ENCODE measurements at places on chromosomes 2 and 18.

GRCh38 chr2:136395582-136395981, 277.6 kb upstream of the CXCR4 start:
- no peak for DNase-seq

DNA sequence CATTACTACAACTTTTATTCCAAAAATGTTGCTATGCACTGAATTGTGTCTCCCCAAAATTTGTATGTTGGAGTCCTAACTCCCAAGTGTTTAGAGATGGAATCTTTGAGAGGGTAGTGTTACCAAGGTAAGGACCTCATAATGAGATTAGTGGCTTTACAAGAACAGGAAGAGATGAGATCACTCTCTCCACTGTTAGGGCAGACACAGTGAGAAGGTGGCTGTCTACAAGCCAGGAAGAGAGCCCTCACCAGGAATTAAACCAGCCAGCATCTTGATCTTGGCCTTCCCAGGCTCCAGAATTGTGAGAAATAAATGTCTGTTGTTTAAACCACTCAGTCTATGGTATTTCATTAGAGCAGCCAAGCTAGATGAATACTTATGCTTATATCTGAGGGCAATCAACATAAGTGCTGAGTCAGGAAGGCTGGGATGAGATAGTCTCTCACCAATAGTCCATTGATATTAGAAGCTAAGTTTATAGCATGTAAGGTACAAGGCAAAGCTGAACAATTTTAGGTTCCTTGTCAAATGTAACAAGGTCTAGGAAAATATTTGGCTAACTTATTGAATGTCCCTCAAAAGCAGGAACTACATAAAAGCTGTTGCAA, 317.6 kb upstream of the REG3G start:
- no peak for DNase-seq

- DNase-seq = no peak
Observed at GRCh38 chr2:239804161-239805042, 220.7 kb downstream of the NDUFA10 start.

DNA sequence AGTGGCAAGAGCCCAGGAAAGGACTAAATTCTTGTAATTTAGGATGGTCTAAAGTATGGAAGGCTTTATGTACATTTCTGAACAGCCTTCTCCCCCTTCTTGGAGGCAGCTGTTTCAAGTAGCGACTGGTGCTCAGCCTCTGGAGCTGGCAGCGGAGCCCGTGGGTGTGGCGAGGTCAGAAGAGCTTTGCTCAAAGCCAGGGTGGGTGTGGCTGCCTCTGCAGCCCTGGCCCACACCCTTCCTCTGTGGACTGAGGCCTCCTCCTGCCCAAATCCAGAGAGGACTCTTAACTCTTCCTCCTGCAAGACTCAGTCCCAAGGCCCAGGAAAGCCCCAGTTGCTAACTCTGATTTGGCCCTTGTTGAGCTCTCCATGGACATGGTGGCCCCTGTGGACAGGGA, 202.1 kb upstream of the REV1 start:
- DNase-seq = no peak

DNA sequence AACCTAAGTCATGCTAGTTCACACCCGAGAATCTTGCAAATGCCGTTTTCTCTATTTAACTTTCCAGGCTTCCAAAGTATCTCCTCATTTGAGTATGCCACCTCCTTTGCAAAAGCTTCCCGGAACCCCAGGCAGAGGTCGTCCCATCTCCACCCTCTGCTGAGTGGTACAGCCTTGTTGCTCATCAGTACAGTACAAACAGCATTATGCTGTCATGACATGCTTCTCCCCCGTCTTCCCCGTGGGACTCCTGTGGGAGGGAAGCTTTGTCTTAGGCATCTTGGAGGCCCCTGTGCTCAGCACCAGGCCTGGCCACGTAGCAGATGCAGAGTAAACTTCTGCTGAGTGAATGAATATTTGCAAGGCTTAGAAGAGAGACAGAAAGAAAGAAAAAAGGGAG, 102.7 kb downstream of the CDCA7 start:
- DNase-seq = no peak

- no peak for DNase-seq
Observed at GRCh38 chr2:44793322-44793870, 148.1 kb upstream of the SIX3 start.

DNA sequence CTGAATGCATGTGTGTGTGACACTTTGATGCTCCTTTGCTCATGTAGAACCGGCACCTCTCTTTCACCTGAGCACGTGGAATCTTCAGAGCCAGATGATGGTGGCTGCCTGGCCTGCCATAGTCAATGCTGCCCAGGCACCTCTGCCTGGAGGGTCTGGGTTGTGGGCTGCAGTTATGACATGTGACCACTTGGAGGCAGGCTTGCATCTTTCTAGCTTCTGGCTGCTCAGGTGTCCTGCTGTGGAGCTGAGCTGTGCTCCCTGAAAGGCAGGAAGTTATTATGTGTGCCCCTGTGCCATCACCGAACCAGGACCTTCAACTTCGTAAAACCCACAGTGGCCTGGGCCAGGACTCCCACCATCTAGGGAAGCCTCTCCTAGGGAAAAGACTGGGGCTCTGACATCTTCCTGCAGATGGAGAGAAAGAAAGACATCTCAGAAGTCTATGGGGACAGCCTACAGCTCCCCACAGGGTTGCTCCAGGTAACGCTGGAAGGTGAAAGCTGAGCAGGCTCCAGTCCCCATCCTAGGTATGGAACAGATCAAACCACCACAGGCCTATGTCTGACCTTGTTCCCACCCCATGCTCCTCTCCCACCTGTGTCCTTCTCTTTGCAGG, 30.2 kb downstream of the PSD4 start:
- DNase-seq = peak; percentile 75

DNA sequence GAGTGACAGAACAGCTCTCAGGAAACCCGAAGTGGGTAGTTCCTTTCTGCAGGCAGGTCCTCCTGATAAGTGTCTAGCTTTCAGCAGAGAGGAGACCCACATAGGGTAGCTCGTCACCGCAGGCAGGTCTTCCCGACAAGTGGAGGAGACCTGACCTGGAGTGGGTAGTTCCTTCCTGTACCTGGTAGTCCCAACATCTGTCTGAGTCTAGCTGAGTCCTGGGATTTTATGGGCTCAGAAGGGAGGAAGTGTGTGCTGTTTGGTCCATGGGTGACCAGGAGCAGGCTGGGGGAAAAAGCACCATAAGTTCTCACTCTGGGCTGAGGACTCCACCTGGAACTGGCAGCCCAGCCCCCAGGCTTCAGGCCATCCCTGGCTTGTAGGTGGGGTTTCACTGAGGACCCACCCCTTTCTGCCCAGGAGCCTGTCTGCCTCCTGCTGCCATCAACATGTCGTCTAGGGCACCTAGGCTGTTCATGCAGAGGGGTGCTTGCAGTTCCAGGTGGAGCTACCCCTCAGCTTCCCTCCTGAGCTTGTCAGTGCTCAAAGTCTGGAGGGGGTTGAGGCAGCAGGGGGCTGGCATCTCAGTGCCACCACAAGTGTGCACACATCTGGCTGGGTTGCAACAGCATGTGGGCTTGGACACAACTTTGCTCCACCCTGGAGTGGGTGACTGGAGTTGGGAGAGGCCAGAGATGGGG, 9.4 kb downstream of the DYSF start:
- no peak for DNase-seq

GRCh38 chr2:30354621-30355020, 92.4 kb upstream of the LCLAT1 start:
- no peak for DNase-seq

- DNase-seq = no peak
Observed at GRCh38 chr2:239600650-239601049, 199.8 kb upstream of the HDAC4 start.

- no peak for DNase-seq
Observed at GRCh38 chr18:28804512-28805202, 627.7 kb upstream of the CDH2 start.

DNA sequence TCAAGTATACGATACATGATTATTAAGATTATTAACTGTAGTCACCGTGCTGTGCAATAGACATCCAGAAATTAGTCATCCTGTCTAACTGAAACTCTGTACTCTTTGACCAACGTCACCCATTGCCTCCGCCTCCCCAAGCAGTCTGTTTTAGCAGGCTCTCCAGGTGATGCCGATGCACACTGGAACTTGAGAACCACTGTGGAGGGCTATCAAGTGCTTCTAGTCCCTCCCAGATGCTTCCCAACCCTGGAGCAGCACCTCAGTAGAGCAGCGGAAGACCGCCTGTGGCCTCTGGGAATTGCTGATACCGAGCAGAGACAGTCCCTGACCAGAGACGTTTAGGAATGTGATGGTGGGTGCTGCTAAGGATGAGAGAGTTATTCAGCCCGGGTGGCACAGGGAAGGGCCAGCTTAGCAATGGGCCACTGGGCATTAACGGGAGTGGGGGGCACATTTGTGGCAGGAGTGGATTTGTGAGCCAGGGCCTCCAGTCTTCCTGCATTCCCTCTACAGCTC, 50.7 kb downstream of the LIPG start:
- DNase-seq = no peak

- DNase-seq = no peak
Observed at GRCh38 chr2:207951734-207952470, 73.4 kb downstream of the PLEKHM3 start.

- DNase-seq = no peak
Observed at GRCh38 chr18:74610860-74611259, 13.2 kb downstream of the ZNF407 start.

- no peak for DNase-seq
Observed at GRCh38 chr2:197185676-197186075, 124.9 kb downstream of the ANKRD44 start.

DNA sequence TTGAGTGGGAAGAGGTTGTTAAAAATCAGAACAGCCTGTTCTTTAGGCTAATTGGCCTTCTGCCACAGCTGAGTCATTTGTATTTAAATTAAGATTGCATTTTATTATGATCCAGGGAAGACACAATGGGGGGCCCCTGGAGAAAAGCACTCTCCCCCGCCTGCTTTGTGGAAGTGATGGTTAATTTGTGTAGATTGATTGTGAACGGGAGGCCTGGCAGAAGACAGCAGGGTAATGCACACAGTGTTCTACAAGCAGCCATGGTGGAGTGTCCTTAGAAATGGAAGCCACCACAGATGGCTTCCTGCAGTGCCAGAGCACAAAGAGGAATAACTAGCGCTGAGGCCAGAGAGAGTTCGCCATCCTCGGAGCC, 19.6 kb downstream of the RAMP1 start:
- DNase-seq = no peak

DNA sequence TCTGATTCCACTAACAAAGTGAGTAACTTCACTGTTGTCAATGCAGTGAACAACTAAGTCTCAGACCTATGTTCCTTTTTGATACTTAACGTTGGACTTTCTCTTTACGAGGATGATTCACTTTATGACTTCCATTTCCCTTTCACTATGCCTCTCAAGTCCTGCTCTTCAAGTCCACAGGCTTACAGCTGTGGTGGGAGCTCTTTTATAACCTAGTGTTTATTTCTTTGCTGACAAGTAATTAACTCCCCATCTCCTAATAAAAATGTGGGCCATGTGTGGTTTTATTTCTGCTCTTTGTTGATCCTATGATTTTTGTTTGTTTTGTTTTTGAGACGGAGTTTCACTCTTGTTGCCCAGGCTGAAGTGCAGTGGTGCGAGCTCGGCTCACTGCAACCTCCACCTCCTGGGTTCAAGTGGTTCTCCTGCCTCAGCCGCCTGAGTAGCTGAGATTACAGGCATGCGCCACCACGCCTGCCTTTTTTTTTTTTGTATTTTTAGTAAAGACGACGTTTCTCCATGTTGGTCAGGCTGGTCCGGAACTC, 142.1 kb downstream of the USP34 start:
- DNase-seq = no peak

DNA sequence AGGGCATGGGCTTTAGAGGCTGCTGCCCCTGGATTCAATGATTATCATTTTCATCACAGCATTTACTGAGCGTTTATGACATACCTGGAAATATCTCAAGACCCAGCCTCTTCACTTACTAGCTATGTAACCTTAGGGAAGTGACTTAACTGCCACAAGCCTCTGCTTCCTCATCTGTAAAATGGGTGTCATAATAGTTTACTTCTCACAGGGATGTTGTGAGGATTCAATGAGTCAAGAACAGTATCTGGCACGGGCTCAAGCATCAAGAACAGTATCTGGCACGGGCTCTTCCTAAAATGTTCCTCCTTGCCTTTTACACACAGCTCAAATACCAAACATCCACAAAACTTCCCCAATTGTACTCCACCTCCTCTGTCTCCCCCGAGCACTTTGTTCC, 31.4 kb downstream of the LGALSL start:
- no peak for DNase-seq

GRCh38 chr2:175612280-175612679, 389.8 kb downstream of the LNPK start:
- DNase-seq = no peak

DNA sequence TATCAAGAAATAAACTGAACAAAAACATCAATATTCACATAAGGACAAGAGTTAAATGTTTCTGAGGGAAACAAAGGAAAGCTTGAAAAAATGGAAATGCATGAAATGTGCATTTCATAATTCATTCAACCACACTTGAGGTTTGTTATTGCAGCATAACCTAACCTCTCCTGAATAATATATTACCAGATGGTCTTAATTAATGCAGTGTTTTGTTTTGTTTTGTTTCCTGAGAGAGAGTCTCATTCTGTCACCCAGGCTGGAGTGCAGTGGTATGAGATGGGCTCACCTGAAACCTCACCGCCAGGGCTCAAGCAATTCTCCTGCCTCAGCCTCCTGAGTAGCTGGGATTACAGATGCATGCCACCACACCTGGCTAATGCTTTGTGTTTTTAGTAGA, 139.9 kb upstream of the PIEZO2 start:
- no peak for DNase-seq

DNA sequence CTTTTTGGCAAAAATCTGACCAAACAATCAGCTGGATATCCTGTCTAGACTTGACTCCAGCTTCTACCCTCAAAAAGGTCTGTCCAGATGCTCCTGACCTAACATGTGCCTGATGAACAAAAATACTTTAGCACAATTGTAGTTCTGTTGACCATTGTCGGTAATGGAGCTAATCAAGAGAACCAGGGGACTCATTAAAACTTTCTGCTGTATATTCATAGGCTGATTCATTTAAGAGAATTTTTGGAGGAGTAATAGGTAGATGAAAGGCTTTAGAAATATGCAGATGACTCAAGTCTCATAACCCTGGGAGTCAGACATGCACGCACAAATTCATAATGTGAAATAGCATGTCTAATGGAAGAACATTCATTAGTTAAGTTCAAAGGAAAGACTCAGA, 514.2 kb downstream of the TXNL1 start:
- DNase-seq = no peak

GRCh38 chr2:17864676-17865075, 13.8 kb upstream of the KCNS3 start:
- no peak for DNase-seq

- DNase-seq = no peak
Observed at GRCh38 chr2:102297891-102298290, 13.5 kb upstream of the IL1RL1 start.

GRCh38 chr2:237309416-237309815, 104.5 kb downstream of the COL6A3 start:
- DNase-seq = no peak

DNA sequence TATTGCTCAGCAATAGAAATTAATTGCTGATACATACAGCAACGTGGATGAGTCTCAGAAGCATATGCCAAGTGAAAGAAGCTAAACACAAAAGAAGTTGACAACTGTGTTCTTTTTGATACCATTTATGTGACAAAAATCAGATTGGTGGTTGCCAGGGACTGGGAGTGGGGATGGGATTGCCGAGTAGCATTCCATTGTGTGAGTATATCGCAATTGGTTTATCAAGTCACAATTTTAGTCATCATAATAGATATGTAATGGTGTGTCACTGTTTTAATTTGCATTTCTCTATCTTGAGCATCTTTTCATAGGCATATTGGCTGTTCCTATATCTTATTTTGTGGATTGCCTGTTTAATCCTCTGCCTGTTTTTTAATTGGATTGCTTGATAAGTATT, 20.9 kb downstream of the STRADB start:
- no peak for DNase-seq

GRCh38 chr2:114006460-114006859, 116.6 kb downstream of the ACTR3 start:
- DNase-seq = no peak

Measured in activated gamma-delta T cell treated with Interleukin-2 at 50 U/mL for 16 hours (primary cell).